ACHN (cell line): ENCODE measurements at places on chromosomes 1 and 21.

- no peak for DNase-seq
Measured at GRCh38 chr1:3658231-3658615, 5.9 kb downstream of the TP73 start.

- DNase-seq, result no peak
Measured at GRCh38 chr1:85228972-85229371, 28.2 kb upstream of the SYDE2 start.

DNA sequence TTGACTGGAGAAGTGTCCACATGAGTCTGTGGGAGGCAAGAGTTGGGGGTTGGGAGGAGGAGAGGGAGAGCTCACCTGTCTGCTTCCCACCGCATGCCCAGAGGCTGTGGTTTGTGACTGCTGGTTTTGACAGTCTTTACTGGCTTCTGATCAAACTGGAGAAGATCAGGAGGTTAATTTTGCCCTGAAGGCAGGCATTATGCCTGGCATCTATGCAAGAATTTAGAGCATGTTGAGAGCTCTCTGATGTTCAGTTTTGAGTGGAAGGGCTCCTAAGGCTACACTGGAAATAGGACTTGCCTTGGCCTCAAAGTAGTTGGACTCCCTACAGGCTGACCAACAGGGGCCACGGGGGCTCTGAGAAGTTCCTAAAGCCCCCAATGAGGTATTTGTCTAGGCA is 101.6 kb downstream of the TLR5 start:
- no peak for DNase-seq

DNA sequence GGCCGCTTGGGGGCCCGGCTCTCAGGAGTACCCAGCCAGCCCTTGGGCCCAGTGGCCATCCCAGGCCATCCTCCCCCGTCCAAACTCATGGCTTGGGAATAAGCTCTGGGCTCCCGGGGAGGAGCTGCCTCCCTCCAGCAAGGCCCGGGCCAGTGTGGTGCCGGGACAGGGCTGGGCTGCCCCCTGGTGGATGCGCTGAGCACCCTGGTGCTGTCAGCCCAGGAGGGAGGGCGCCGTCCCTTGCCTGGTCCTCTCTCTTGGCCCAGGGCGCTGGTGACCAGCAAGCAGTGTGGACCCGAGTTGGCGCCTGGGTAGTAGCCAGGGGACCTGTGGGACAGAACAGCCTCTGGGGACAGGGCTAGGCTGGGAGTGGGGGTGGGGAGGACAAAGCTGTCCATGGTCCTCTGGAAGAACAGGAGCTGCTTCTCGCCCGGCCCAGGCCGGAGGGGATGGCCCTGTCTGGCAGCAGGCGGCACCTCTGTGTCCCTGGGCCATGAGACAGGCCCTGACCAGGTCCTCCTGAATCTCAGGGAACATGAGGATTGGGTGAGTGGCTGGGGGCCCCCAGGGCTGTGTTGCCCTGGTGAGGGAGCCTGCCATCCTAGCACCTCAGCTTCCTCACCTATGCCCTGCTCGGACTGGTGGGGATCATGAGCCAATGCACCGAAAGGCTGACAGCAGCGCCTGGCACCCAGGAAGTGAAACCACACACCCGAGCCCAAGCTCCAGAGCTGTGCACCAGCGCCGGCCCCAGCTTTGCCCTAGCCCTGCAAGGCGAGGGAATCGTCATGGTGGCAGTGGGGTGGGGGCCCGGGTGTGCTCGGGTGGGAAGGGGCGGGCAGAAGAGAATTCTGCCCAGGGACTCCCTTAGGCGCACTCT is 9.4 kb downstream of the MORN1 start:
- peak; percentile 51 for DNase-seq

GRCh38 chr1:109948285-109948630 is 36.3 kb upstream of the AHCYL1 start:
- DNase-seq, result no peak
